GM12864 (cell line): ENCODE measurements at places on chromosomes 7 and 10.

DNA sequence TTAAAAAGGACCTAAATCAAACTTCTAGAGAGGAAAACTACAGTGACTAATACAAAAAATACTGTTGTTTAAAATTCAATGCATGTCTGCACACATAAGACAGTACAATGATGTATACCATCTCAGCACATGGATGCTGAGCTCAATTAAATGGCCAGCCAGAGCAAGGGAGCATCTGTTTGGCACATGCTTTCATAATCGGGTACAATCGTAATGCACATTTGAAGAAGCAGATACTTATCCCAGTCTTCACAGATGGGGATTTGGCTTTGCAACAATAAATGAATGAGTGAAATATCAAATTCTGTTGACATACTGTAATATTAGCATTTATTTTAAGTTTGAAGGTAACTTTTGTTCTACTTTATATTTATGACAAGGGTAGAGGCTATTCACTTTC is 187.8 kb downstream of the CRPPA start:
- no peak for DNase-seq

DNA sequence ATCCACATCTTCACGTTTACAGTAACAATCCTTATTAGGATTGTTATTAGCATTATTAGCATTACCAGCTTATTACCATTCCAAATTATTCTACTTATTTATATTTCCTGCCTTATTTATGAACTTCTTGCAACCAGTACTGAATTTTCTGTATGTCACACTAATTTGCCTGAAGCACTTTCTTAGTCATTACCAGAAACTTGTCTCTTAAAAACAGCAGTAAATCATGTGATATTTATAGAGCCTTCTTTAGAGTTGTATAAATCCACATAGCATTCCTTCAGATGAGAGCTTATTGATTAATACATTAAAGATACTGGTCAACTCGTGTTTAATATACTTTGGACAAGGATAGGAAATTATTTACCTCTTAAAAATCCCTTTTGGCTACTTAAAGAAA is 618.6 kb downstream of the SUGCT start:
- no peak for DNase-seq

DNA sequence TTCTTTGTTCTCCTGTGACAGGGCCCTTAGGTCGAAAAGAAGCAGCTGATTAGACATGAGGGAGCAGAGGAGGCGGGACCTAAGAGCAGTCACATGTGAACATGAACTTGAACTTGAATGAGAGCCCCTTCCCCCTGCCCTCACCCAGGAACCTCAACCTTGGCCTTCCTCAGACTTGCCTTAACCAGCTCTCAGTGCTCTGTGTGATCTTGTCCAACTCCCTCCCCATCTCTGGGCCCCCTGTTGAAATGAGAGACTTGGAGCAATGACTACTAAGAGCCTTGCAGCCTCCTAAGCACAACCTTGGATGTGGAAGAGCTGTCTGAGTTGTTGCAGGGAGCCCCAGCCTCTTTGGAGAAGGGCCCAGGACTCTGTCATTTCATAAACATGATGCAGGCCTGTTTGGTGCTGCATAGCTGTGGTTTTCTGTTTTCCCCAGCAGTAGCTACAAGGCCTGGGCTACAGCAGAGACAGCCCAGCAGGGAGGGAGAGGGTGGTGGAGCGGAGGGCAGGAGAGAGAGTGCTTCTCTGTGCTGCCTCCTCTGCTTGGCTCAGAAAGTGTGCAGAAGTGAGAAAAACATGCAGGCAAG is 123.9 kb upstream of the ZMIZ1 start:
- no peak for DNase-seq

DNA sequence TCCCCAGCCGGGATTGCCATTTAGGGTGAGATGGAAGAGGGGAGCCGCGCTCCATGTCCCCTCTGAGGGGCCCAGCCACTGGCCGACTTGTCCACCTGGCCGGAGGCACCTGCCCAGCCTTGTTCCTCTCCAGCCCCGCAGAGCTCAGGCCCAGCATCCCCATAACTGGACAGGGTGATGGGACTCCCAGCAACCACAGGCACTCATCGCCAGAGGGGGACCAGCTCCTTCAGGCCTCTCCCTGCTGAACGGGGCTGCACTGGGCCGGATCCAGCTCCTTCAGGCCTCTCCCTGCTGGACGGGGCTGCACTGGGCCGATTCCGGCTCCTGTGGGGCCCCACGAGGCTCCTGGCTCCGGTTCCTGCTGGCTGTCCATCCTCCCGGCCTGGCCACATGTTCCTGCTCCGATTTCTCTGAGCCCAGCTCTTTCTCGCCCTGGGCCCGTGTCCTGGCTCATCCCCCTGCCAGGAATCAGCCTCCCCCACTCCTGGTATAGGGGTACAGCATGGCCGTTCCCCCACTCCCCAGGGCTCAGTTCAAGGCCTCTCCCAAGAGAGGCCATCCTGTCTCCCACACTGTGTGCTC is 56.1 kb upstream of the ADGRA1 start:
- DNase-seq, result no peak

DNA sequence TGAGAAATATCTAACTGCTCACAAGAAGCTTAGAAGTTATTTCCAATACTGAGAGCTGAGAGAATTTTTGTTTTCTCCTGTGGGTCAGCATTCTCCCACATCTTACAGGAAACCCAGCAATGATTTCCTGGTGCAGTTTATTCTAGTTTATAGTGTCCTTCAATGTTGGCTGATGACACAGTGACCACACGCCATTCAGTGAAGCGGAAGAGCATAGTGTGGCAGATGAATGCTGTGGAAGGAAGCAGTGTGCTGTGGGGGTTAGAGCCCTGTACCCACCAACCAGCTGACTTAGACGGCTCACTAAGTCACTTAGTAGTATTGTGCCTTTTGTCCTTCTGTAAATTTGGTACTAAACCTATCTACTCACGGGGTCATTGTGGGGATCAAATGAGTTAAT is 1.4 kb upstream of the TMEM26 start:
- DNase-seq, result no peak

DNA sequence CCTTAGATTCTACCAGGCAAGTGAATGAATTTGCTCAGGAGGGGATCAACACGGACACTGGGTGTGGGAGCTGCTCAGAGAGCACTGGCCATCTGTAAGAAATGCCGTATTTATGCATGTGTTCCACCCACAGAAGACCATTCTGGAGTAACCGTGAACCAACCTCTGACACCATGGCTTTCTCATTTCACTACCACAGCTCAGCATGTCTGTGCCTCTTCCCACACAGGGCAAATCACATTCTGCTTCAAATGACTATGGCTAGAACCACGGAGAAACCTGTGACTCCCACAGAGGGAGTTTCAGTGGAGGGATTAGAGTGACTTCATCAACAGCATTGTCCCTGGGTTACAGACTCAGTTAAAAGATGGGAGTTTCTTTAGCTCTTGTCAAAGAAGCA is 893.4 kb downstream of the XPNPEP1 start:
- DNase-seq, result no peak

DNA sequence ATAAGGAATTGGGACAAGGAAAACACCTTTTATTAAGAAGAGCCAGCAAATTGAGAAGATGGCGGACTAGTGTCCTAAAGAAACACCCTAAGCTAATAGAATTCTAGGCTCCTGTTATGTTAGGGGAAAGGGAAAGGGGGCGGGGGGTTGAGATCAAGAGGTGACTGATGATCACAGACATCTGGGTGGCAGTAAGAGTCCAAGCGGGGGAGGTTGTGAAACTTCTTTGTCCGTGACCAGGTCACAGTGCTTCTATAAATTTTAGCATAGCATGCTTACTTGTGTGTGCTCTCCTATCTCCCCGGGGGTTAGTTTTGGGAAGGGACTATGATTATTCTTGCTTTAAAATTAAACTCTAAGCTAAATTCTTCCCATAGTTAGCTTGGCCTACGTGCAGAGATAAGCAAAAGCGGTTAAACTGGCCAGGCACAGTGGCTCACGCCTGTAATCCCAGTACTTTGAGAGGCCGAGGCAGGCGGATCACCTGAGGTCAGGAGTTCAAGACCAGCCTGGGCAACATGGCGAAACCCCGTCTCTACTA is 262.1 kb downstream of the SKIDA1 start:
- DNase-seq, result no peak

DNA sequence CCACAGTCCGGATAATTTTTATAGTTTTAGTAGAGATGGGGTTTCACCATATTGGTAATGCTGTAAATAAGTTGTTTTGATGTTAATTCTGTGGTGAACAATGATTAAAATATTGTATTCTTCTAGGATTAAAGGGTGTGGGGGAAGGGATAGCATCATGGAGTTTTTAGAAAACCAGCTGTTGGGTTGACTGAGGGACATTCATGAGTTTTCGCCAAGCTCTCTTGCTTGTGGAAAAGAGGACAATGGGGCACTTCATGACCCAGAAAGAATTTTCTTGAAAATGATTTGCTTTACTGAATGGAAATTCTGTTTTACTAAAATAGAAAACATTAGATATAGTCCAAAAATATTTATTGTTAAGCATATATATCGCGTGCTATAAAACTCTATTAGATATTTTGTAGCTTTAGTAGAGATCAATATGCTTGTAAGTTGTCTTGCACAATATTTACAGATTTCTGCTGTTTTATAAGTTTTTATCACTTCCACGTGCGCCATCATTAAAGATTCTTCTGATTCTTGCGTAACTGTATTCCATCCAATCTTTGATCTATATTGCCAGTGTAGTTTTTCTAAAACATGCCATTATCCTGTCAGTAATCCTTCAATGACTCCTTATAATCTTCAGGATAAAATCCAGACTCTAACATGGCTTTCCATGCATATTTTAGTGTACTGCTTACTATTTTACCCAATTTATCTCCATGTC is 41.8 kb downstream of the LCOR start:
- no peak for DNase-seq

DNA sequence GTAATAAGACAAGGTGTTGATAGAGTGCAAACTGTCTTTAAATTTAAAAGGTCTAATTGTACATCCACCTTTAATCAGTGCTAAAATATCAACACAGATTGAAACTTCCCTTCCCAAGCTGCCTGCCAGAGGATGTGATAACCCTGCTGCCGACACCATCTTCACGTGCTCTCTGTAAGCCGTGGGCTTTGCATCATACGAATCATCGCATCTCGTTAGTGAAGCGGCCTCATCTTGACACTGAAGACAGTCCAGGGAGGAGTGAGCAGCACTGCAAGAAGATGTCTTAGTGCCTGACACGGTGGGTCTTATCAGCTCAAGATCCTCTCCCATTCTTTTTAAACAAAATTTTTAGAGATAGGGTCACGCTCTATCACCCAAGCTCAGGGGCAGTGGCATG is 518.8 kb downstream of the PTPRN2 start:
- no peak for DNase-seq

DNA sequence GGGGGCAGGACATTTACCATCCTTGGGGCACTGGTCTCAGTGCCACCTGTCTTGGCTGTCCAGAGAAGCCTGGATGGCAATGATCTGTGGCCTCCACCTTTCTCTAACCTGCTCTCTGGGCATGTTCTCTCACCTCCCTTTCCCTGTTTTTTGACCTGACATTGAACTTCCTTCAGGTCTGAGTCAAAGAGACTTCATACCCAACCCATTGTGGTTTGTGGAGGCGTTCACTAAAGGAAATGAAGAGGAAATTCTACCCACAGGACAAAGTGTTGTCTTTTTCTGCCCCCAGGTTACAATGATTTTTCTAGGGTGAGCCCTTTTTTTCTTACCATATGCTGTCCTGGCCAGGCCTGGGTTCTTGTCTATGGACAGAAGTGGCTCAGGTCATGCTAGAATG is 76.6 kb downstream of the CYP26A1 start:
- DNase-seq, result no peak

- no peak for DNase-seq
Observed at GRCh38 chr10:85614566-85614965, 752.0 kb downstream of the GRID1 start.

DNA sequence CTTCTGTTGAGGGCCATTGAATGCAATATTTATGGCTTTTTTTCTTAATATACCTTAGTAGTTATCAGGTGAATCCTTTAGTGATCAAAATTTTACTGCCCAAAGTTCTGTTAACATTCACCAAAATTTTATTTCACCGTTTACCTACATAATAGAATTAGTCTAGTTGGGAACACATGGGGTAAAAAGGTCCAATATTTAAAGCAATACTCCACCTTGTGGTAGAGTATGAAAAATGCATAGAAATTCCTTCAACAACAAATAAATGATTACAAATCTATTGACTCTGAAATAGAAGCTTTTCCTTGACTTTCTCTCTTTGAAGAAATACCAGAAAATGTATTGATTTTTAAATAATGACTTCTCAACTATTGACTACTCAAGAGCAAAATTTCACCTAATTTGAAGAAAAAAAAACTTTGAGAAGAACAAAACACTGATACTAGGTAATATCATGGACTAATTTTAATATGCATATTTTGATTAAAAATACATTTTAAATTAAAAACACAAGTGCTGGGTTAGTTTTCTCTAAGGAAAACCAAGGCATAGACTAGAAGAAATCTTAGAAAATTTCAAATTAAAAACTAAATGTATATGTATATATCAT is 43.3 kb downstream of the POLR1F start:
- DNase-seq, result no peak

DNA sequence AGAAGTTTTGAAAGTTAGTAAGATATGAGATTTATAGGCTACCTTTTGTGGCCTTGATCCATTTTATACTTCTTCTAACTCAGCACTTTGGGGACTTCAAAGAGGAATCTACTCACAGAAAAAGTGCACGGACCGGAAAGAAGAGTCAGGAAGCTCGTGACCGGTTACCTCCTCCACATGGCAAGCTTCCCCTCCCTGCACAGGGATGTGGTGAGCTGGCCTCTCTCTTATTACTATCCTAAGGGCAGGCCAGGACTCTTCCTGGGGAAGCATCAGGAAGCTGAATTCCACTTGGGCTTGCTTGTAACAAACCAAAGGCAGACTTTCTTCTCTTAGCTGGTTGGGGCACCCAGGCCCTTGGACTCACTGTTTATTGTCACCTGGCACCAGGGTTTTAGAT is 170.8 kb upstream of the GLI3 start:
- DNase-seq, result no peak

DNA sequence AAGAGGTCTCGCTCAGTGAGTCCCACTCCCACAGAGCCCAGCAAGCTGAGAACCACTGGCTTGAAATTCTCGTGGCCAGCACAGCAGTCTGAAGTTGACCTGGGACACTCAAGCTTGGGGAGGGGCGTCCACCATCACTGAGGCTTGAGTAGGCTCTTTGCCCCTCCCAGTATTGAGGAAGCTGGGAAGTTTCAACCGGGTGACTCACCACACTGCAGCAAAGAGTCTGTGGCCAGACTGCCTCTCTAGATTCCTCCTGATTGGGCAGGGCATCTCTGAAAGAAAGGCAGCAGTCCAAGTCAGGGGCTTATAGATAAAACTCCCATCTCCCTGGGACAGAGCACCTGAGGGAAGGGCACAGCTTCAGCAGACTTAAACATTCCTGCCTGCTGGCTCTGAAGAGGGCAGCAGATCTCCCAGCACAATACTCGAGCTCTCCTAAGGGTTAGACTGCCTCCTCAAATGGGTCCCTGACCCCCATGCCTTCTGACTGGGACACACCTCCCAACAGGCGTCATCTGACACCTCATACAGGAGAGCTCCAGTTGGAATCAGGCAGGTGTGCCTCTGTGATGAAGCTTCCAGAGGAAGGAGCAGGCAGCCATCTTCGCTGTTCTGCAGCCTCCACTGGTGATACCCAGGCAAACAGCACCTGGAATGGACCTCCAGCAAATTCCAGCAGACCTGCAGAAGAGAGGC is 970.9 kb upstream of the LRRN3 start:
- DNase-seq, result no peak

GRCh38 chr7:134364619-134365037 is 47.9 kb upstream of the SLC35B4 start:
- DNase-seq, result no peak
